Fibroblast of the aortic adventitia (primary cell): ENCODE measurements at places on chromosomes 4 and X. TPM values are rescaled to one million over a fixed set of nuclear protein-coding genes. Genes with fewer than 3 reads are reported as not detected.

The TCEAL7 gene
- 52.5 and 86.3 TPM in 2 replicates for total RNA-seq

The KLHL13 gene
- 0.82 and 7.2 TPM in 2 replicates for total RNA-seq

The CSN1S1 gene
- not detected in 2 replicates for total RNA-seq

The FRG1 gene
- total RNA-seq = 47.6 and 179 TPM in 2 replicates

The OTC gene
- total RNA-seq = not detected in 2 replicates

DNA sequence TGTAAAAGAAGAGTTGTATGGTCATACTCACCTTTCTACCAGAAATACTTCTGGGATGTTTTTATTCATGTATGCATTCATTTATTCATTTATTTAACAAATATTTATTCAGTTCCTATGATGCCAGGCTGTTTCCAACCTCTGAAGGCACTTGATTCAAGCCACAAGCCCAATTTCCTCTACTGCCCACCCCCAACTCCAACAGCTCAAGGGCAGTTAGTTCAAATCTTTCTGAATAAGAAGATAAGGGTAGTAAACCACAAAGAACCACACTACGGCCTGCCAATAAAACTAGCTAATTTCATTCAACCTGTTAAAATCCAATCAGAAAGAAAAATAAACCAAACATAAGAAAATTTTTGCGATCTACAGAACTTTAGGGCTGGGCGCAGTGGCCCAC, 31.2 kb downstream of the LRBA start:
- no peak for DNase-seq

DNA sequence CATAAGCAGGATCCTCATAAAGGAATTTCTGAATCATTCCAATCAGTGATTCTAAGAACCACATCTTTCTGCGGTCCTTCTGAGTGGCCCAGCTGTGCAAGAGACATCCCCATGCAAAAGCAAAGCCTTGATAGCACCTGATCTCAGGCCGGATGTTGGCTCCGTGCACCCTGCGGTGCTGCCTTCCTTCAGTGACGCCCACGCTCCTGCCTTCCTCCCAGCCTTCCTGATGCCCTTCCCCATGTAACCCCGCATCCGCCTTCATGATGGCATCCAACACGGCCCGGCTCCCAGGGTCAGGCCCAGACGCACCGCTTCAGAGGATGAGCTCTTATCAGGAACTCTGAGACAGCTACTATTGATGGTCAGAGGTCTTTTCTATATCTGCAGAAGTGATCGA, 20.4 kb upstream of the CYP4V2 start:
- DNase-seq = no peak

- no peak for DNase-seq
Measured at GRCh38 chrX:7545564-7545963, 297.4 kb upstream of the VCX start.

- DNase-seq = peak; percentile 66
Measured at GRCh38 chr4:107689912-107690587, 30.0 kb downstream of the PAPSS1 start.

DNA sequence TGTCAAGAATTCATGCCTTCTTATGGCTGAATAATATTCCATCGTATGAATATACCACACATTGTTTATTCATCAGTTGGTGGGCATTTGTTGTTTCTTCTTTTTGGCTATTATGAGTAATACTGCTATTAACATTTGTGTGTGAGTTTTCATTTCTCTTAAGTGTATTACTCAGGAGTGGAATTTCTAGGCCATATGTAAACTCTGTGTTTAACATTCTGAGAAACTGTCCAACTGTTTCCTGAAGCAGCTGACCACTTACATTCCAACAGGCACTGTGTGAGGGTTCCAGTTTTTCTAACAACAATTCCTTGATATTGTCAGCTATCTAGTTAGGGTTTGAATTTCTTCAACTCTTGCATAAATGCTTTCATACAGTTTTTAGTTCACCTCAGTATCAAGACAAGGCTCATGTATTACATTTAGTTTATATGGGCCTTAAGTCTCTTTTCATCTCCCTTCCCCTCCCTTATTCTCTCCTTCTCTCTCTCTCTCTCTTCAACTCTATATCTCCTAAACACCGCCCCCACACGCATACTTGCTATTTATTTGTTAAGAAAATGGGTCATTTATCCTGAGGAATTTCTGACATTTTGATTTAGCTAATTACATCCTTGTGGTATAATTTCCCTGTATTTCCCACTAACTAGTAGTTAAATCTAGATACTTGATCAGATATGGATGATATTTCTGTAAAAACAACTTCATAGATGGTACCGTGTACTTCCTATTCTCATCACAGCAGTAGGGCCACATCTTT, 77.4 kb downstream of the WDR19 start:
- peak; percentile 32 for DNase-seq

DNA sequence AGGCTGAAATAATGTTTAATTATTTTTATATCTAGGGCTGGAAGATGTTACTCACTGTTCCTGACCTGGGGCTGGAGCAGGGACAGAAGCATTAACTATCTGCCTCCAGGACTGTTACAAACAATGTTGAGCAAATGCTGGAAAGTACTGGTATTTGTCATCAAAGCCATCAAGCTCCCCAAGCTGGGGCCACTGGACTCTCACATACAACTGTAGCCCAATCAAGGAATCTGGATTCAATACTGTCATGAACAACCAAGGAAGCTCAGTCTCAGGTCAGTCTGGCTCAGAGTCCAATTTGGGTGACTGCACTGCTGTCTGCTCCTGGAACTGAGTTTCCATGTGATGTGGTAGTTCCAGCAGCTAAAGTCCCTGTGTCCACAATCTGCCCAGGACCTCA, 50.4 kb downstream of the APOO start:
- DNase-seq = no peak

- DNase-seq = peak; percentile 37
Measured at GRCh38 chr4:98519268-98519977, 139.0 kb downstream of the TSPAN5 start.

- no peak for DNase-seq
Measured at GRCh38 chrX:120732879-120733278, 103.0 kb upstream of the C1GALT1C1 start.

GRCh38 chrX:53048169-53049126, at the start of gene GPR173:
GPR173 (plus strand) TSS chrX:53048789; CDS start chrX:53076622, 27,833 bp downstream.
- DNase-seq = peak; percentile 69

- DNase-seq = no peak
Measured at GRCh38 chr4:3824521-3825270, 58.5 kb downstream of the ADRA2C start.

DNA sequence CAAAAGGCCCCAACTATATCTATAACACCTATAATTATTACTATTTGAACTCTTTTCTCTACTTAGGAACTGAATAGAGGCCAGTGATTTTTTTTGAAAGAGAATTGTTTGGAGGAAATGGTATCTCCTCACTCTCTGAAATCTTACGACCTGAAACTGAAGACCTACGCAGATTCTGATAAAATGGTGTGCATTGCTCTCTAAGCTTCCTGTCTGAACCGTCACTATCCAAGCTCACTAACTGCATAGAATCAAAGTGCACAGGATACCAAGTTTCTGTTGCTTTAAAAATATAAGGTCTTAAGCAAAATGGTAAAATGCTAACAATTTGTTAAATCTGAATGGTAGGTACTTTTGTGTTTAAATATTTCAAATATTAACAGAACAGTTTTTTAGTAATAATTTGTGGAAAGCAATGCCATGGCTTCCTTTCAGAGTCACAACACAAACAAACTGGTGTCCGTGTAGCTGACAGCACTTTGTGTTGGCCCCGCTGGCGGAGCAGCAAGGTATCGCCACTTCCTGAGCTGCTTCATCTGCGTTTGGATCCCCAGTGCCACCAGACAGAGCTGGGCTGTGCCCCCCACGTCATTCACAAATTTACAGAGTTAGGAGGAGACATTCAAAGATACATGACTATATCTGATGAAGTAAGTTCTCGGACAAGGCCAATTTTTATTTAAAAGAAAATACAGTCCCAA, 313.9 kb downstream of the FBXW7 start:
- DNase-seq = no peak

GRCh38 chr4:3835527-3836405, 69.6 kb downstream of the ADRA2C start:
- no peak for DNase-seq
